ENCODE measurements at places on chromosomes 3 and 15. TPM values are rescaled to one million over a fixed set of nuclear protein-coding genes. Genes with fewer than 3 reads are reported as not detected.

Gene RASL12
- 215 TPM for total RNA-seq

Gene SLC24A5
- total RNA-seq: not detected

Gene SNTN
- total RNA-seq: not detected

Gene ITGA11
- 3.6 TPM for total RNA-seq

Gene BFSP2
- total RNA-seq: not detected

Gene NR2E3
- not detected for total RNA-seq

Gene MANF
- 23.5 TPM for total RNA-seq

Gene CILP
- 40.4 TPM for total RNA-seq

Gene RBP2
- total RNA-seq: not detected

Gene ABI3BP
- total RNA-seq: 25.7 TPM

Gene BOC
- 90.7 TPM for total RNA-seq

Gene MAGI1
- total RNA-seq: 17.1 TPM

Gene KIF15
- 0.26 TPM for total RNA-seq

Gene LMAN1L
- total RNA-seq: not detected

Gene IFRD2
- 97.5 TPM for total RNA-seq
